ENCODE measurements at places on chromosomes 11 and 22. TPM values are rescaled to one million over a fixed set of nuclear protein-coding genes. Genes with fewer than 3 reads are reported as not detected.

FOXRED2 gene
- polyA plus RNA-seq, result 17.7 TPM

CDC42BPG gene
- 5.3 TPM for polyA plus RNA-seq

PRDX5 gene
- 287 TPM for polyA plus RNA-seq

GRCh38 chr11:114163229-114163631 is 103.7 kb downstream of the ZBTB16 start:
- no peaks in the 10 kb centered on the region for H3K36me3 ChIP-seq
- H3K4me1 ChIP-seq, result peaks cover 90% of the 10 kb centered on the region
- no peaks in the 10 kb centered on the region for H3K27me3 ChIP-seq
- H3K4me3 ChIP-seq, result no peak overlapping the region
- peak; percentile 53 for DNase-seq
- peak overlapping the region; percentile 99 for H3K27ac ChIP-seq

DNA sequence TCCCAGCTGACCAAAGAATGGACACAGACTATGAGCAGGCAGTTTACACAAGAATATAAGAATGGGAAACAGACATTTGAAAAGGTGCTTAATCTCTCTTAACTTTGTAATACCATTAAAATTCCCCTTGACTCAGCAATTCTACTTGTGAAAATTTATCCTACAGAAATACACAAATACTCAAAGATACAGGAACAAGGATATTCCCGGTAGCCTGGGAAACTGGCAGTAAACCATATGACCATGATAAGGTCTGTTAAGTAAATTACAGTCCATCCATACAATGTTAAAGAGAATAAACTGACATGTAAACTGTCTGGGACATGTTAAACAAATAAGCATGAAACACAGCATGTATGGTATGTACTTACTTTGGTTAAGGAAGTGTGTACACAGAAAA is 8.7 kb upstream of the MTFP1 start:
- peaks cover 19% of the 10 kb centered on the region for H3K4me1 ChIP-seq
- no peak overlapping the region for H3K27ac ChIP-seq
- H3K4me3 ChIP-seq, result no peak overlapping the region
- no peaks in the 10 kb centered on the region for H3K27me3 ChIP-seq
- DNase-seq, result no peak

GRCh38 chr11:63405114-63405513 is 35.5 kb downstream of the SLC22A9 start:
- H3K36me3 ChIP-seq, result no peaks in the 10 kb centered on the region
- H3K4me1 ChIP-seq, result no peaks in the 10 kb centered on the region
- H3K27me3 ChIP-seq, result no peaks in the 10 kb centered on the region
- H3K27ac ChIP-seq, result no peak overlapping the region

DNA sequence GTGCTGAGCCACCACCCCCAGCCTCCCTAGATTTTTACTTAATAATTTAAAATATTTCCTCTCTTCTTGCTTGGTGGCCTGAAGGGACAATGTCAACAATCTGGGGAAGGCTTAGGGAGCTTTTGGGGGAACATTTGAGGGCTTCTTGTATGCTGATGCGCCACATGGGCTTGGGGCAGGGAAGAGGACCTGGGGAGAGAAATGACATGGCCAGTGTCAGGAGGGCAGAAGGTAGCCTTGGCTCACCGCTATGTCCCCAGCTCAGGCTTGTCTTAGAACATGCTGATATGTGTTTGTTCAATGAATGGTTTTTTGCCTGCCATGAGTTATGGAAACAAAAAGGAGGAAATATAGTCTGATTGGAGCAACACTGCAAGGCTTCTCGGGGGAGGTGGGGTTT is 51.6 kb downstream of the ST14 start:
- DNase-seq, result no peak
- H3K36me3 ChIP-seq, result no peaks in the 10 kb centered on the region
- peaks cover 7% of the 10 kb centered on the region for H3K4me1 ChIP-seq
- no peaks in the 10 kb centered on the region for H3K27me3 ChIP-seq
- H3K4me3 ChIP-seq, result no peak overlapping the region

DNA sequence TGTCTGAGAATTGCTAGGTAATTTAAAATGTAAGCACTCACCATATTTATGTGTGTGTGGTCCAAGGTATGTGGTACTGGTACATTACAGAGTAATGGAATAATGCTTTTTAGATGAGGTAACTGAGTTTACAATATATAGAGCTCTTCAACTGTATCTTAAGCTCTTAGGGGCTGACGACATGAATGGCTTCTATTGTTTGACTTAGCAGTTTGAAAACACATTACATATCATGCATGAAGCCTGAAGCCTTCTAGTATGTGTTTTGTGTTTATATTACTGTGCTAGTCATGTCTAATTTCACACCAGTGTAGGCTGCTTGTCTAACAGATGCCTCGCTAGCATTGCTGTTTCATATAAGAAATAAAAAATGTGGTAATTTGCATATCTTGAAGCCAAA is 37.2 kb downstream of the GAS2 start:
- DNase-seq, result no peak
- no peaks in the 10 kb centered on the region for H3K4me1 ChIP-seq
- no peaks in the 10 kb centered on the region for H3K27me3 ChIP-seq
- H3K27ac ChIP-seq, result no peak overlapping the region

GRCh38 chr11:32584921-32585320 is 1.3 kb downstream of the EIF3M start:
- no peak for DNase-seq
- H3K36me3 ChIP-seq, result no peaks in the 10 kb centered on the region
- H3K27ac ChIP-seq, result peak overlapping the region; percentile 80
- H3K4me3 ChIP-seq, result peak overlapping the region; percentile 87
- no peaks in the 10 kb centered on the region for H3K27me3 ChIP-seq

- H3K27me3 ChIP-seq, result no peaks in the 10 kb centered on the region
- peaks cover 47% of the 10 kb centered on the region for H3K4me1 ChIP-seq
- H3K4me3 ChIP-seq, result no peak overlapping the region
- DNase-seq, result no peak
These were observed 588 bp downstream of the TSPAN32 start for GRCh38 chr11:2302306-2302895.

DNA sequence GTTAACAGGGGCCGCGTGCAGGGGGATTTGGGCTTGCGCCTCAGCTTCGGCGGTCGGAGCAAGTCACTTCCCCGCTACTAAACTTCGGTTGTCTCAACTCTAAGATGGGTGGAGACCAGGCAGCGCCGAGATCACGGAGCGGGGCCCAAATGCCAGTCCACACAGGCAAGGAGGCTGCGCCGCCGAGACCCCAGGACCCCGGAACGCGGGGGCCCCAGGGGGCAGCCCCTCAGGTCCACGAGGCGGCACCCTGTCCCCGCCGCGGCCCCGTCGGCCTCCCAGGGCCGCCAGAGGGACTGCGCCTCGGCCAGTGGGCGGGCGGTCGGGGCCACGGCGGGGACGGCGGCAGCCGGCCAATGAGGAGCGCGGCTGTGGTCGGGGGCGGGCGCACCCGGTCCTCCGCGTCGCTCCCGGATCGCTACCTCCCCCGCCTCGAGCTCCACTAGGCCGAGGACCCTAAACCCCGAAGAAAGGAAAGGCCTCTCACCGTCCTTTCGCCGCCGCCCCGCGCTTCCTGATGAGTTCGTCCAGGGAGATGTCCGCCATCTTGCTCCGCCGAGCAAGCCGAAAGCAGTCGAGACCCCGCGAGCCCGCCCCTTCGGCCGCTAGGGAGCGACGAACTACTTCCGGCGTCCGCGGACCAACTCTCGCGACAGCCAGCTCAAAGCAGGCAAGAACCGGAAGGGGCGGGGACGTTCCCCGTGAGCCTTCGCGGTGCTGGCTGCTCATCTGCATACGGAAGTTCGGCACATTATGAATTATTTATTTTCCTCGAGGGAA is at the start of gene POLDIP3:
TSS of gene POLDIP3 (minus strand) at position 572 of the 780 bp plus-strand sequence. CDS start at position 546, 26 bp downstream.
- peak within 1 kb of the TSS; percentile 95 for H3K4me3 ChIP-seq
- no peaks in the 10 kb centered on the region for H3K27me3 ChIP-seq
- no peaks in the 10 kb centered on the region for H3K36me3 ChIP-seq
- H3K4me1 ChIP-seq, result peaks cover 39% of the 10 kb centered on the region
